Stimulated activated CD8-positive, alpha-beta memory T cell treated with anti-CD3 and anti-CD28 coated beads, Interleukin-4, amount 100 ng/mL, for 24 hours (primary cell): ENCODE measurements at places on chromosomes 6 and 20.

- DNase-seq: no peak
Observed at GRCh38 chr6:27126046-27126814, 121.3 kb upstream of the PRSS16 start.

DNA sequence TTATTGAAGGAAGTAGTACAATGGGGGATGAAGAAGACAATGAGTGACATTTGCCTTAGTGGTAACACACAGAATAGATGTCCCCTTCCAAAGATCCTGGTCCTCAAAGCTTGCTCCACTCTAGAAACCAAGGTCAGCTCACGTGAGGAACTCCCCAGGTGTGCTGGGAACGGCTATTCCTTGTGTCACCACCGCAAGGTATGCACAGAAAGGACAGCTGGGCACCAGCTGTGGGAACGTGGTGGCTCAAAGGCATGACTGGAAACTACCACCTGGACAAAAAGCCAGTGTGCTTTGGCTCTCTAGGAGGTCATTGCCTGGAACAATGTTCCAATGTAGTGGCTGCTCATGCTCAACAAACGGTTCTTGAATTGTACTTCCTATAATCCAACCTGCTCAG, 94.0 kb downstream of the SLC22A3 start:
- no peak for DNase-seq

DNA sequence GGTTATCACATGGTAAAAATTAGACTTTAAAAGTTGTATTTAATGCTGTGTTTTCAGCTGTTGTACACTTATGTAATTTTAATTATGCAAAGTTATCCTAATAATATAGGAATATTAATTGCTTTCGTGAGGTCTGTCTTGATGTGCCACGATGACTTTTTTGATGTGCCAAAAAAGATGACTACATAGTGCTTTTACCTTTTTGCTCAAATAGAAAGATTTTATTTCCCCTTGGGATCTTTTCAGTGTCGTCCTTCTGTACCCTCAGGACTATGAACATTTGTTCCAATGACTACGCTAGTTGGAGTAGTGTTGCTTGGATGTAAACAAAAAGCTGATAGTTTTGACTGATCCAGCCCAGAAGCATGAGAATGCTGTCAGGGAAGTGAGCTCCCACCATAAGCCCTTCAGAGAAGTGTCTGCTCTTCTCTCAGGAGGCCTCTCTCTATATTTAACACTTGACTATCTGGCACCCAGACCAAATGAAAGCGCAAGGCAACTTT, 1.2 kb upstream of the CD164 start:
- DNase-seq: no peak

GRCh38 chr6:40714143-40714542, 127.0 kb upstream of the LRFN2 start:
- no peak for DNase-seq

DNA sequence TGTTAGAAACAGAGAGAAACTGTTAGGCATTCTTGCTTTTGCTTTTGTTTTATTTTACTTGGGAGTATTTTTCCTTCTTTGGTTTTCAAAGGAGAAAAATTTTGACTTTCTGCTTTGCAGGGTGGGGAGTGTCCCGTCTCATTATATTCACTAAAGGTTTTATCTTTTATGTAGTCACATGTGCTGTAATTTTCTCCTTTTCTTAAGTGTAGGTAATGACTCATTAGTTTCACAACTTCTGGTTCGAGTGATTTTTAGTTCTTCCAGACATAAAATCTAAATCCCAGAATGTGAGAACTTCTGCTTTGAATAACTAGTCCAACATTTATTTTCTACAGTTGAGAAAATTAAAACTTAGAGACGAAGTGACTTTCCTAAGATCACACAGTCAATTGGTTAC, 37.7 kb downstream of the ADGRF1 start:
- no peak for DNase-seq
